ENCODE measurements at places on chromosomes 12 and 14.

- DNase-seq, result no peak
Observed at GRCh38 chr12:19515179-19515578, 75.9 kb downstream of the AEBP2 start.

GRCh38 chr12:59890896-59891579, 295.2 kb downstream of the SLC16A7 start:
- no peak for DNase-seq

GRCh38 chr12:68065163-68065562, 75.9 kb downstream of the IFNG-AS1 start:
- DNase-seq, result no peak

- DNase-seq, result no peak
Observed at GRCh38 chr12:81692008-81692407, 67.1 kb downstream of the PPFIA2 start.

GRCh38 chr12:38669530-38669929, 235.9 kb downstream of the CPNE8 start:
- DNase-seq, result no peak

GRCh38 chr12:94597268-94597667, 53.1 kb downstream of the TMCC3 start:
- no peak for DNase-seq

- no peak for DNase-seq
Observed at GRCh38 chr14:64563696-64564095, 13.9 kb downstream of the PPP1R36 start.
